ENCODE measurements at places on chromosomes 2 and 18.

DNA sequence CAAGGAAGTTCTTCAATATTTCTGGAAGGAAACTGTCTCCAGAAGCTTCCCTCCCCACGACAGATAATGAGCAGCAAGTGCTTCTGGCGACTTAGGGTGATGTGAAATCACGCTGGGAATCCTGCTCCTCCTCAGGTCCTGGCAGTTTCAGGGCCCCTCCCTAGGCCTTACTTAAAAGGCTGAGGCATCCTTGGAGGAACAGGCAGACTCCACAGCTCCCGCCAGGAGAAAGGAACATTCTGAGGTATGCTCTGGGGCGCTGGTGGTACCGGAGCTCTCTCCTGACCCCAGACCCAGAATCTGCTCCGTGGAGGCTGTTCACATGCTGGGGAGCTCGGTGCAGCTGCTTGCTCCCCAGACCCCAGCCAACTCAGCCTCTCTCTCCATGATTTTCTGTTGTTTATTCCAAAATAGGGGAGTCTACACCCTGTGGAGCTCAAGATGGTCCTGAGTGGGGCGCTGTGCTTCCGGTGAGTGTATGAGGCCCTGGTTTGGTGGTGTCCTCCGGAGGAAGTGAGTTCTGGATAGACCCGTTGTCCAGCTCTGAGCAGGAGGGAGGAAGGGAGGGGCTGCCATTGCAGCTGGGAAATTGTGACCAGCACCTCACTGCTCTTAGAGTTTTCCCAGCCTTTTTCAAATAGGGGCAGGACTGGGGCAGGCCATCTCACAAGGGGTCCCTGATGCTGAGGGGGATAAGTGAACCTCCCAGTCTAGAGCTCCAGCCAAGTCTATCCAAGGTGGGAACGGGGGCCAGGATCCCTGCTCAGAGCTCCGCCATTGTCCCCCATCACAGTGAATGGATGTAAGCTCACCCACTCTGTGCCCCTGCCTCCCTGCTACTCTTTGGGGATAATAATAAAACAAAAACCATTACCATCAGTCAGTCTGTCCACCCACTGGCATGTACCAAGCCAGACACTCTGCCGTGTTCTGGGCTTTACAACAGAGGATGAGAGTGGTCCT lies at the start of gene IL36RN:
Gene IL36RN (plus strand): TSS at position 201 of the 963 bp plus-strand sequence. CDS start 241 bp downstream, at position 442.
- H3K36me3 ChIP-seq = peaks cover 14% of the 10 kb centered on the region
- H3K27me3 ChIP-seq = no peaks in the 10 kb centered on the region
- H3K4me3 ChIP-seq = no peak within 1 kb of the TSS
- H3K4me1 ChIP-seq = peaks cover 5% of the 10 kb centered on the region
- no peak for DNase-seq

DNA sequence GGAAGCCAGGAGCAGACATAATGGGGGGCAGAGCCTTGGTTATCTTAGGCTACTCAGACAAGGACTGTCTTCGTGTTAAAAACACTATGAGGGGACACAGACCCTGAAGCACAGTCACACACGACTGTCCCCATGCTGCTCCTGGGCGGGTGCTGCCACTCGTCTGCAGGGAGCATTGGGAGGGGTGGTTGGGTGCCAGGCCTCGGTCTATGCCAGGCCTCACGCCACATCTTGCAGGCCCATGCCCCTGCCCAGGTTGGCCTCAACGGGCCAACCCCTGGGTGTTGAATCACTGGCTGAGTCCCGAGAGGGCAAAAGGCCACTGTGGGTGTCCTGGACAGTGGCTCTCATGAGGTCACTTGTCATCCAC lies 97.9 kb downstream of the USP40 start:
- no peak for DNase-seq
- H3K27ac ChIP-seq = no peak overlapping the region
- H3K4me1 ChIP-seq = no peaks in the 10 kb centered on the region
- H3K4me3 ChIP-seq = no peak overlapping the region
- no peaks in the 10 kb centered on the region for H3K27me3 ChIP-seq

DNA sequence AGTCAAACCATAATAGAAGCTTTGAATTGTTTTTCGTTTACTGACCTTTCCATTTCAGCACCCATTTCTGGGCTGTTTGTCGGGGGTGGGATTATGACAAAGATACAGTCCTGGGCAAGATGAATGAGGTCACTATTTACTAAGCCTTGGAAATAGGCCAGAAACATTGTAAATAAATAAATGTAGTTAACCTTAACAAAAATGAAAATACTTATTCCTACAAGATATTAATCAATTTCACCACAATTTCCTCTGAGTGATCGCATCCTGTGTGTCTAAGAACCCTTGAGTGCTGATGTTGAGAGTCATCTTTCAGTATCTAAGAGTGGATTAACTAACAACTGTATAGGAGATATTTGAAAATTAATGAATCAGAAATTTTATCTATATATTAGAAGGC lies 14.0 kb downstream of the ITGA4 start:
- no peak for DNase-seq
- peaks cover 70% of the 10 kb centered on the region for H3K36me3 ChIP-seq
- H3K4me1 ChIP-seq = peaks cover 72% of the 10 kb centered on the region
- no peaks in the 10 kb centered on the region for H3K27me3 ChIP-seq

GRCh38 chr2:10935953-10936942 lies 24.5 kb downstream of the KCNF1 start:
- no peak for DNase-seq
- no peaks in the 10 kb centered on the region for H3K4me1 ChIP-seq
- H3K27ac ChIP-seq = no peak overlapping the region
- no peaks in the 10 kb centered on the region for H3K36me3 ChIP-seq
- peaks cover 8% of the 10 kb centered on the region for H3K27me3 ChIP-seq

- H3K36me3 ChIP-seq = no peaks in the 10 kb centered on the region
- peak overlapping the region; percentile 92 for H3K27ac ChIP-seq
- DNase-seq = no peak
- no peaks in the 10 kb centered on the region for H3K27me3 ChIP-seq
Observed at GRCh38 chr2:203853271-203853670, 14.3 kb upstream of the CTLA4 start.

DNA sequence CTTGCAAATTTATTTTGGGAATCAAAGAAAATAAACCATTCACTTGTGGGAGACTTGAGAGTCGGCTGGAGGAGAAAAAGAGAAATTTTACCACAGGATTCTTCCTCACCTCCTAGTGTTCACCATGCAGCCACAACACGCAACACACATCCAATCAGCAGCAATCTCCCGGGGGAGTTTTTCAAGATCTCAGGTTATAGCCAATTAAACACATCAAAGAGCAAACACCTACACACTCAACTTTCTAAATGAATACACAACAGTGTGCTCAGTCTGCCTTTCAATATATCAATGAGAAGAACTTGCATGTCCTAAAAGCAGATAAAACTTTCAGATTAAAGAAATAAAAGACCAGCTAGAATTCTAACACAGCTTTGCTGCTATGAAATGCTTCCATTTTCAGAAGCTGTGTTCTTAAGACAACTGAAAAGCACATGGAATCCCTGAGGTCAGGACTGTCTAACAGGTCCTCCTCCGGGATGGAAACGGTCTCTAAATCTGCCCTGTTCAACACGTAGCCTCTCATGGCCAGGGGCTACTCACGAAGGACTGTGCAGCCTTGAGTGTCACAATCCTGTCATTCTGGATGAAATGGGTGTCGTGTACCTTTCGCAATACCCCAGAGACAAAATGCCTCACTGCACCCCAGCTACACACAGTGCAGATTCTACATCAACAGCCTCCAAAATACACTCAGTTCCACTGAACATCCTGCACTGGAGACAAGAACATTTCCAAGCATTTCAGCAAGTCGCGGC lies 84.2 kb downstream of the ZNF516 start:
- H3K4me3 ChIP-seq = no peak overlapping the region
- DNase-seq = peak; percentile 23
- H3K27ac ChIP-seq = peak overlapping the region; percentile 3
- peaks cover 25% of the 10 kb centered on the region for H3K4me1 ChIP-seq

DNA sequence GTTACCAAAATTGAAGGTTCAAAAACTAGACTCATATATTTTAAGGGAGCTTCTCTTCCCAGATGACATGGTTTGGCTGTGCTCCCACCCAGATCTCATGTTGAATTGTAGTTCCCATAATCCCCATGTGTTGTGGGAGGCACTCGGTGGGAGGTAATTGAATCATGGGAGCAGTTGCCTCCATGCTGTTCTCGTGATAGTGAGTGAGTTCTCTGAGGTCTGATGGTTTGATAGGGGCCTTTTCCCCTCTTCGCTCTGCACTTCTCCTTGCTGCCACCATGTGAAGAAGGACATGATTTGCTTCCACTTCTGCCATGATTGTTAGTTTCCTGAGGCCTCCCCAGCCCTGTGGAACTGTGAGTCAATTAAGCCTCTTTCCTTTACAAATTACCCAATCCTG lies 140.1 kb downstream of the MAIP1 start:
- H3K4me1 ChIP-seq = no peaks in the 10 kb centered on the region
- no peak overlapping the region for H3K27ac ChIP-seq
- peaks cover 14% of the 10 kb centered on the region for H3K27me3 ChIP-seq
- H3K36me3 ChIP-seq = no peaks in the 10 kb centered on the region

DNA sequence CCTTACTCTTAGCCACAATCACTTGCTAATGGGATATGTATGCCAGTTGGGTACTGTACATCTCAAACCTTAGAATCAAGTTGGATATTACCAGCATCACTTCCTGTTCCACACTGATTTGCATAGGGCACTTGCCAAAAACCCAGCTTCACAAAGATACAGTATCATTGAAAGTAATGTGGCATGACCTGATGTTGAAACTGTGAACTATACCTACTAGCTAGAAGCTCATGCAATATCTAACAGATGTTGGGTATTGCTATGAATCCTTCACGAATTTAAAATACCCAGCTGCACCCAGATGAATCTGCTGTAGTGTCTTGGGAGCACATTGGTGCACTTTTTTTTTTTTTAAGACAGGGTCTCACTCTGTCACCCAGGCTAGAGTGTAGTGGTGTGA lies 6.5 kb upstream of the STAMBP start:
- peaks cover 15% of the 10 kb centered on the region for H3K4me1 ChIP-seq
- no peaks in the 10 kb centered on the region for H3K36me3 ChIP-seq
- no peak overlapping the region for H3K4me3 ChIP-seq
- peaks cover 4% of the 10 kb centered on the region for H3K27me3 ChIP-seq

DNA sequence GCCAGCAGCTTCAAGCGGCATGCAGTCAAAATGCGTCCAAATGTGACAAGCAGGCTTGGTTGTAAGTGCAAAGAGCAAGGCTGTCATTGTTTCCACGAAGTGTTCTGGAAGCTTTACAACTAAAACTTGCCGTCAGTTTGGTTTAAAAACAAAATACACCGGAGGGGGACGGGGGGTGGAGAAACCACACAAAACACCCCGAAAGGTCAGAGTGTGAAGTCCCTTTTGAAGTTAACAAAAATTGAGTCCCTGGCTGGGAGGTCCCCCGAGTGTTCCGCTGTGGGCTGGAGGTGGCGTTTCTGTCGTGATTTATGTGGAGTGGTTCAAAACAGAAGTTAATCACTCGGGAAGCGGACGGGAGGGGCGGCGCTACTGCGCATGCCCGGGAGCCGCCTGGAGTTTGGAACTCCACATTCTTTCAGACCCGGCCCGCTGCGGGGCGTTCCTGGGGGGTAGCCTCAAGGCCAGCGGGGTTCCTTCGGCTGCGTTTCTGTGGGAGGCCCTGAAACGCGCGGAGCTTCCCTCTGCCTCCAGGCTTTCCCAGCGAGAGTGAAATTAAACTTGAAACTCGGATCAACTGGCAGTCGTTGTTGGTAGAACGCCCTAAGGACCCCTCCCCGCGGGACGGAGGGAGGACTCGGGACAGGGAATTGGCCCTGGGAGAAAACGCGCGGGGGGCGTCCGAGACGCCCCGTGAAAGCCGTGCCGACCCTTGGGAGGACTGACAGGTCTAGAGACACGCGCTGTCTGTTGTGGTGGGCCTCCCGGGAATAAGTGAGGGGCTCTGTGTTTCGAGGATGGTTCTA lies 1.4 kb downstream of the TGIF1 start:
- H3K36me3 ChIP-seq = peaks cover 12% of the 10 kb centered on the region
- H3K27me3 ChIP-seq = no peaks in the 10 kb centered on the region
- DNase-seq = peak; percentile 86
- H3K4me1 ChIP-seq = peaks cover 41% of the 10 kb centered on the region

DNA sequence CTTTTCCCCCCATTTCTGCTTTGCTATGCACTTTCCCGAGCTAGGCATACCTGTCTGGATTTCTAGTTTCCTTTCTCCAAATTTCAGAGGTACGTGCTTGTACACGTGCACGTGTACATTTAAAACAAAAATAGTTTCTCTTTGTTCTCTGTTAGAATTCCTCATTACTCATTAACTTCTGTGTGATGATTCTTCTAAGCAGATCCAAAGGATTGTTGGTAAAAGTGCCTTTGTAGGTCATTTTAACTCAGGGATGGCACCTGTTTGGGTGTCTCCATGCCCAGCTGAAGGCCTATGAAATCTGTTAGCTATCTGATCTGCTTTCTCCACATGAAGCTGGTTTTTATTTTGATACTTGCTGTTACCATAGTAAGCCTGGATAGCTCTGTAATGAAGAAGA lies 264.3 kb downstream of the LPIN1 start:
- DNase-seq = no peak
- peaks cover 26% of the 10 kb centered on the region for H3K4me1 ChIP-seq
- H3K27me3 ChIP-seq = peaks cover 50% of the 10 kb centered on the region
- H3K4me3 ChIP-seq = no peak overlapping the region
- H3K27ac ChIP-seq = no peak overlapping the region

DNA sequence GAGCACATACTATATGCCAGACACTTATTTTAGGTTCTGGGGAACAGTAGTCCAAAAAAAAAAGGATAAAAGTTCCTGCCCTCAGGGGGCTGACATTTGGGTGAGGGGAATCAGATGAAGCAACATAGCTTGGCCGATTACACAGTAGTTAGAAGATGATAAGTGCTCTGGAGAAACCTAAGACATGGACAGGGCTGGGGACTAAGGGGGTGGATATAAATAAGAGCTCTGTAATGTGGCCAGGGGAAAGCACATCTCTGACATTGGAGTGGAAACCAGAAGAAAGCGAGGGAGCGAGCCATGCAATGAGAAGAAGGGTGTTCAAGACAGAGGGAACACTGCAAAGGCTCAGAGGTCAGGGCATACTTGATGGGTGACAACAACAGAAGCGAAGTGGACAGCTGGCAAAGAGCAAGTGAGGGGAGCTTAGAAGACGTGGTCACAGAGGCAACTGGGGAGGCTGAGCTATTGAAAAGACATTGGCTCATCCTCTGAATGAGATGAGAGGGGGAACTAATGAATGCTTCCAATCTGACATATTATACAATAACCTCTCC lies 11.4 kb downstream of the TMEM182 start:
- no peak overlapping the region for H3K27ac ChIP-seq
- peaks cover 28% of the 10 kb centered on the region for H3K36me3 ChIP-seq
- no peaks in the 10 kb centered on the region for H3K27me3 ChIP-seq

DNA sequence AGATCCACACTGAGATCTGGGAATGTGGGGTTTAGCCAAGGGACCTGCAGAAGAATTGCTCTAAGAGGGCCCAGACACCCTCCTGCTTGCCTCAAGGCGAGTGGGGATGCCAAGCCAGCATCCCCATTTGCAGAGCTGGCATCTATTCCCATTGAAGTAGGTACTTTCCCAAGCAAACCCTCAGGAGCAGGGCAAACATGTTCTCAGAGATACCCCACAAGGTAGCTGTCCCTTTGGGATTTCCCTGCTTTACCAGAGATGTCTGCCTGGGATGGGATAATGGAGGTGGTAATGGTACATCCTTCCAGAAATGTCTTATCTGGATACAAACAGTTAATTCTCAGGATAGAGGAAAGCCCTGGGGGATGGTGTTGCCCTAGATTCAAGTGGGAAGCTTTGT lies 51.2 kb downstream of the GYPC start:
- no peak overlapping the region for H3K4me3 ChIP-seq
- no peaks in the 10 kb centered on the region for H3K4me1 ChIP-seq
- no peaks in the 10 kb centered on the region for H3K27me3 ChIP-seq
- peaks cover 2% of the 10 kb centered on the region for H3K36me3 ChIP-seq
- no peak overlapping the region for H3K27ac ChIP-seq

Measured in activated naive CD8-positive, alpha-beta T cell treated with anti-CD3 and anti-CD28 coated beads for 36 hours (primary cell).